Activated T-helper 1 cell treated with anti-CD3 and anti-CD28 coated beads, Interleukin-12 subunit alpha, Interleukin-12 subunit beta, Interleukin-2, Interleukin-4 antibody, amounts not matched to agents 30 ng/mL and 10 ng/mL and 1 ng/mL, durations not matched to agents 14 hours and 24 hours and 36 hours (primary cell): ENCODE measurements at places on chromosomes 2 and 18. TPM values are rescaled to one million over a fixed set of nuclear protein-coding genes. Genes with fewer than 3 reads are reported as not detected.

DNA sequence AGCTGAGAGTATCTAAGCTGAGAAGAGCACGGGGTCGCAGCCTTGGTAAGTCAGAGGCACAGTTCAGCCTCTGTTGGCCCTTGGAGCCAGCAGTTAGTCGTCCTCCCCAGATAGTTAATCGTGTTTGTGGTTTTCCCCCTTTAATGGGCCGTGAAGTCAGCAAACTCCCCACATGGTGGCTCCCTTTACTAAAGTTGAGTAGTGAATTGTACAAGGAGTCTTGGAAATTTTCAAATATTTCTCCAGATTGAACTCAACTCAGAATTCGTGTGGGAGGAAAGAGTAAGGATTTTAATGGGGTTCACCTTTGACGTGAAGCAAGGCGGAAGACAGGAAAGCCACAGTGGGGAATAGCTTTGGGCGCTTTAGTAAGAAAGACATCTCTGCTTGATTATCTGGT lies 2.4 kb upstream of the ADCYAP1 start:
- H3K27ac ChIP-seq = no peak overlapping the region
- peaks cover 58% of the 10 kb centered on the region for H3K27me3 ChIP-seq
- no peak overlapping the region for H3K4me3 ChIP-seq
- H3K36me3 ChIP-seq = peaks cover 2% of the 10 kb centered on the region
- no peaks in the 10 kb centered on the region for H3K4me1 ChIP-seq

DNA sequence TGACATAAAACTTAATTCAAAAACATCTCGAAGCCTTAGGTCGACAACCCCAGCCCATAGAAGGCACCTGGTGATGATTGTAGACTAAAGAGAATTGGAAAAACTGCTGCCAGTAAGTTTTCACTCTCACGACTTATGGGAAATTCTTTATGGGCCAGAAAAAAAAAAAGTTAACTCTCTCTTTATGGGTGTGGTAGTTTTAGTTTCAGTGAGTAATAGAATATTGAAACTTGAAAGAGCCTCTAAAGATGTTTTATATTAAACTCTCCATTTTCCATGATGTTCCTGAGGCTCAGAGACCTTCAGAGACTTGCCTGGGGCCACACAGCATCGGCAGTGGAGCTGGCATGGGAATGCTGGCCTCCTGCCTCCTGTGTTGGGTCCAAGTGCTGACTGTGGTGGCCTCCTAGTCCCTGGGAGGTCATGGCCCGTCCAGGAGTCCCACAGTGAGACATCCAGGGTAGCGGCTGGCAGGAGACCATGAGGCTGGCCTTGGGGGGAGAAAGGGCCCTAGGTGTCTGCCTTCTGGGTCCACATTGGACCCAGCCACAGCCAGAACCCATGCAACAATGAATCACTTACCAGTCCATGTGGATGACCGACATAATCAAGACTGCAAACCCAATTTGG lies 158.9 kb downstream of the SEPTIN10 start:
- H3K27me3 ChIP-seq = peaks cover 8% of the 10 kb centered on the region
- H3K4me3 ChIP-seq = no peak overlapping the region
- H3K36me3 ChIP-seq = no peaks in the 10 kb centered on the region

GRCh38 chr2:180203972-180204371 lies 196.9 kb upstream of the CWC22 start:
- no peak overlapping the region for H3K4me3 ChIP-seq
- no peak overlapping the region for H3K27ac ChIP-seq
- H3K27me3 ChIP-seq = no peaks in the 10 kb centered on the region
- H3K36me3 ChIP-seq = no peaks in the 10 kb centered on the region
- DNase-seq = no peak
- no peaks in the 10 kb centered on the region for H3K4me1 ChIP-seq

- H3K27ac ChIP-seq = no peak overlapping the region
- H3K4me3 ChIP-seq = no peak overlapping the region
- peaks cover 15% of the 10 kb centered on the region for H3K4me1 ChIP-seq
These were observed 120.5 kb downstream of the FAM210A start for GRCh38 chr18:13605901-13606300.

DNA sequence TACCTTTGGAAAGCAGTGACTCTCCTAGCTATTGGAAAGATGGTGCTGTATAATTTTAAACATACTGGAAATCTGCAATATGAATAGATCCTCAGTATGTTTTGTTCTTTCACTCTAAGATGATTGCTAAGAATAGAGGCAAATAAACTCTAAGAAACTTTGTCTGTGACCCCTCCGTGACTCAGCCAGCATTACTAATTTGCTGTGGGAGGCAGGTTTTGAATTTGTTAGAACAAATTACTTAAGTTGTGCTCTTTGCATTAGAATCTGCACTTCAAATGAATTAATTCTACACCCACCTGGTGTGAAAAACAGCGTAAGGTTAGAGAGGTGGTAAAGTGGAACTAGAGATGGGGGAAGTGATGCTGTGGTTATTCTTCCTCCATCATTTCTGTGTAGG lies 142.2 kb downstream of the RAPGEF4 start:
- DNase-seq = no peak
- H3K4me3 ChIP-seq = no peak overlapping the region
- no peak overlapping the region for H3K27ac ChIP-seq
- no peaks in the 10 kb centered on the region for H3K36me3 ChIP-seq

GRCh38 chr2:73339201-73339600 lies 45.9 kb upstream of the EGR4 start:
- H3K36me3 ChIP-seq = no peaks in the 10 kb centered on the region
- no peak for DNase-seq
- no peaks in the 10 kb centered on the region for H3K4me1 ChIP-seq
- H3K4me3 ChIP-seq = no peak overlapping the region
- H3K27ac ChIP-seq = no peak overlapping the region

The TTR gene
- total RNA-seq = not detected in 2 replicates

The GLB1L gene
- total RNA-seq = 4.6 and 4.9 TPM in 2 replicates

The MTHFD2 gene
- total RNA-seq = 437 and 457 TPM in 2 replicates

DNA sequence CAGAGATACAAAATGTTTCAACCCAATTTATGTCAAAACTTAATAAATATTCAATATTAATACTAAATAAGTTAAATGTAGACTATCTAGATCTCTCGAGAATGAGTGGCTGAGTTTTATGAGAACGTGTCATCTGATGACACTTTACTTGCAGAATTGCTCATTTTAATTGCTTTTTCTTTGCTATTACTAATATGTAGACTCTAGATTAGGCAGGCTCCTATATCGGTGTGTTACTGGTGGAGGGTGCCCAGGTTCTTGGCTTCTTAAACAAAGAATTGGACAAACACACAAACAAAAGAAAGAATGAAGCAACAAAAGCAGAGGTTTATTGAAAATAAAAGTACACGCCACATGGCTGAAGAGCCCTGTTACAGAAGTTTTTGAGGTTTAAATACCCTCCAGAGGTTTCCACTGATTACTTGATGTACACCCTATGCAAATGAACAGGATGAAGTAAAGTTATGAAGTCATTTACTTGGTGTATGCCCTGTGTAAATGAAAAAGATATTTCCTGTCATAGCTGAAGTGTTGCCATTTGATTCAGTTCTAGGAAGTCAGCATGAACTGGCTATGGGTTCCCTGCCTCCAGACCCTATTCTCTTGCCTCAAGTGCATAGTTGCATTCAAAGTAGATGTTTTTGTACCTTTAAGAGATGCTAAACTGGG lies 122.9 kb upstream of the ITGA4 start:
- H3K27me3 ChIP-seq = no peaks in the 10 kb centered on the region
- H3K36me3 ChIP-seq = peaks cover 4% of the 10 kb centered on the region
- H3K4me3 ChIP-seq = no peak overlapping the region
- no peak for DNase-seq

DNA sequence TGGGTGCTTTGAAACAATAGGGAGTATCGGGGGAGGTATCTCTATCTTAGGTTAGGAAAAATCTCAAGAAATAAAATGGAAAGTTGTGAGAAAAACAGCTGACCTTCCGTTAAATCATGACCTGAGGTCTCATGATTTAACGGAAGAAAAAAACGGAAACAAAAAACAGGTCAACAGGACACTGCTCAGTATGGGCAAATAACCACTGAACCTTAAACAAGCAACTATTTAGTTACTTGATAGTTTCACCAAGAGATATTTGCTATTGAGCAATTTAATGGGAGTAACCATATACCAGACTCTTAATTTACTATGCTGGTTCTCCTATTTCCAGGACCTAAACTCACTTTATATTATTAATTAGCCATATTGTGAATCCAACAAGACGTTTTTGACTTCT lies 150.8 kb downstream of the PARD3B start:
- H3K36me3 ChIP-seq = no peaks in the 10 kb centered on the region
- no peak for DNase-seq
- H3K27ac ChIP-seq = no peak overlapping the region
- H3K4me1 ChIP-seq = peaks cover 11% of the 10 kb centered on the region
- no peak overlapping the region for H3K4me3 ChIP-seq
